ENCODE measurements at places on chromosomes 7 and 10.

- no peaks in the 10 kb centered on the region for H3K27me3 ChIP-seq
- H3K36me3 ChIP-seq, result no peaks in the 10 kb centered on the region
- no peak overlapping the region for H3K4me3 ChIP-seq
- H3K27ac ChIP-seq, result no peak overlapping the region
- H3K4me1 ChIP-seq, result no peaks in the 10 kb centered on the region
- DNase-seq, result no peak
Observed at GRCh38 chr7:27078616-27079233, 17.1 kb downstream of the HOXA1 start.

- DNase-seq, result no peak
- H3K36me3 ChIP-seq, result no peaks in the 10 kb centered on the region
- H3K27me3 ChIP-seq, result peaks cover 7% of the 10 kb centered on the region
Observed at GRCh38 chr7:45922810-45923209, 1.7 kb upstream of the IGFBP3 start.

- no peak for DNase-seq
- H3K27ac ChIP-seq, result no peak overlapping the region
- H3K27me3 ChIP-seq, result no peaks in the 10 kb centered on the region
- no peak overlapping the region for H3K4me3 ChIP-seq
Observed at GRCh38 chr7:42624471-42624870, 287.4 kb downstream of the C7orf25 start.

DNA sequence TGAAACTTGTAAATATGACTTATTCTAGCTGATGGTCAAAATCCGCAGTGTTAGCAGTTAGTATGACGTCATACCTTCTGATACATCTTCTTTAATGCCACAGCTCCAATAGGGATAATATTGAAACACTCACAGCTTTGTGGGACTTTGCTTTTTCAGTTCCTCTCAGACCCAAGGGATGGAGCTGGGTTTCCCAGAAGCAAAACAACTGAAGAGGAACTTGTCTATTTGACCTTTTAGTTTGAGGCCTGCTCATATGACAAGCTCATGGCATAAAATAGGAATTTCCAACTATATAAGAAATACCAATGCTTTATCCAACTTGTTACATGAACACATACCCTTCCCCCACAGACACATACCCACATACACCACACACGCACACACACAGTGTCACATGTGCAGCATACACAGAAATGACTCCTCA lies 31.6 kb upstream of the C10orf67 start:
- no peaks in the 10 kb centered on the region for H3K27me3 ChIP-seq
- H3K4me3 ChIP-seq, result no peak overlapping the region
- H3K36me3 ChIP-seq, result no peaks in the 10 kb centered on the region
- H3K4me1 ChIP-seq, result no peaks in the 10 kb centered on the region
- no peak overlapping the region for H3K27ac ChIP-seq
- no peak for DNase-seq

- no peaks in the 10 kb centered on the region for H3K4me1 ChIP-seq
- no peak for DNase-seq
- no peak overlapping the region for H3K27ac ChIP-seq
- H3K27me3 ChIP-seq, result no peaks in the 10 kb centered on the region
- no peaks in the 10 kb centered on the region for H3K36me3 ChIP-seq
Observed at GRCh38 chr7:70630440-70630817, 501.5 kb upstream of the GALNT17 start.

DNA sequence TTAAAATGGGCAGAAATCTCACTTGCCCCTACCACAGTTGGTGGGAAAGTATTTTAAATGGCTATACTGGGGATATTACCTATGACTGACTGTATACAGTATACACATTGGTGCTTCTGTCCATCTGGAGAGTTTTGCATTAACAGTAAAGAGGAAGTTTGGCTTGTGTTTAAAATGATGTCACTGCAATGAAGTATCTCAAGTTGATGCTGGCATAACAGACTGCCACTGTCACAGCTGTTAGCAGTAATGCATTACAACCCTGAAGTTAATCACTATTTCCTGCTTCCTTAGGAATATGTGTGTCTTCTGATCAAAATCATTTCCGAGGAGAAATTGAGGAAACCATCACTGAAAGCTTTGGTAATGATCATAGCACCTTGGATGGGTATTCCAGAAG lies 1.9 kb downstream of the DKK1 start:
- no peak overlapping the region for H3K4me3 ChIP-seq
- H3K4me1 ChIP-seq, result peaks cover 6% of the 10 kb centered on the region
- no peak overlapping the region for H3K27ac ChIP-seq
- no peaks in the 10 kb centered on the region for H3K36me3 ChIP-seq
- peaks cover 5% of the 10 kb centered on the region for H3K27me3 ChIP-seq

GRCh38 chr10:47331954-47332353 lies 9.7 kb downstream of the GDF2 start:
- H3K4me1 ChIP-seq, result peaks cover 4% of the 10 kb centered on the region
- no peak overlapping the region for H3K4me3 ChIP-seq

DNA sequence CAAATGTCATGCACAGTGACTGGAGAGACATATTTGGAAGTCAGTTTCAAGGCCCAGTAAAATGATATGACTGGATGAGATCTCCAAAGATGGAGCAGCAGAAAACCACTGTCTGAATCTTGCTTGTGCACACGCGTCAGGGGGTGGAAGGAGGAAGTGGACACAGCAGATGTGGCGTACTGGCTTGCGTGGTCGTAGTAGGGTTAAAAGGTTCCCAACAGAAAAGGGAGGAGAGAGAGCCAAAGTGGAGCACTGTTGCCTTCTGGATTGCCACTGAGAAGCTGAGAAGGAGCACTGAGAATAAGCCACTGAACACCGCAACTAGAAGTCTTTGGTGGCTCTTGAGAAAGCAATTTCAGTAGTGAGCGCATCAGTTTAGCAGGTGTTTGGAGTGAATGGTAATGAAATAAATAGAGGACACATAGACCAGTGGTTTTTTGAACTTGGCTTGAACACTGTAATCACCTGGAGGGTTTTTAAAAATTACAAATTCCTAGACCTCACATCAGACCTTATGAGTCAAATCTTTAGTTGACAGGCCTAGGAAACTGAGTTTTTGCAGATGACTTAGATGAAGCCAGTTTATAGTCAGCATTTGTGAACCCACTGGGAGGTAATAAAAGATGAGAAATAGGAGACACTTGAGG lies 227.3 kb downstream of the PTEN start:
- no peak overlapping the region for H3K27ac ChIP-seq
- no peaks in the 10 kb centered on the region for H3K27me3 ChIP-seq
- no peak for DNase-seq
- no peaks in the 10 kb centered on the region for H3K36me3 ChIP-seq
- no peaks in the 10 kb centered on the region for H3K4me1 ChIP-seq
- H3K4me3 ChIP-seq, result no peak overlapping the region
